Activated CD4-positive, alpha-beta T cell treated with anti-CD3 and anti-CD28 coated beads for 36 hours (primary cell): ENCODE measurements at places on chromosomes 1 and 21.

GRCh38 chr21:28657566-28657965 is 335.1 kb downstream of the LTN1 start:
- DNase-seq = no peak

- DNase-seq = no peak
Measured at GRCh38 chr1:168966636-168967035, 139.9 kb upstream of the ATP1B1 start.

DNA sequence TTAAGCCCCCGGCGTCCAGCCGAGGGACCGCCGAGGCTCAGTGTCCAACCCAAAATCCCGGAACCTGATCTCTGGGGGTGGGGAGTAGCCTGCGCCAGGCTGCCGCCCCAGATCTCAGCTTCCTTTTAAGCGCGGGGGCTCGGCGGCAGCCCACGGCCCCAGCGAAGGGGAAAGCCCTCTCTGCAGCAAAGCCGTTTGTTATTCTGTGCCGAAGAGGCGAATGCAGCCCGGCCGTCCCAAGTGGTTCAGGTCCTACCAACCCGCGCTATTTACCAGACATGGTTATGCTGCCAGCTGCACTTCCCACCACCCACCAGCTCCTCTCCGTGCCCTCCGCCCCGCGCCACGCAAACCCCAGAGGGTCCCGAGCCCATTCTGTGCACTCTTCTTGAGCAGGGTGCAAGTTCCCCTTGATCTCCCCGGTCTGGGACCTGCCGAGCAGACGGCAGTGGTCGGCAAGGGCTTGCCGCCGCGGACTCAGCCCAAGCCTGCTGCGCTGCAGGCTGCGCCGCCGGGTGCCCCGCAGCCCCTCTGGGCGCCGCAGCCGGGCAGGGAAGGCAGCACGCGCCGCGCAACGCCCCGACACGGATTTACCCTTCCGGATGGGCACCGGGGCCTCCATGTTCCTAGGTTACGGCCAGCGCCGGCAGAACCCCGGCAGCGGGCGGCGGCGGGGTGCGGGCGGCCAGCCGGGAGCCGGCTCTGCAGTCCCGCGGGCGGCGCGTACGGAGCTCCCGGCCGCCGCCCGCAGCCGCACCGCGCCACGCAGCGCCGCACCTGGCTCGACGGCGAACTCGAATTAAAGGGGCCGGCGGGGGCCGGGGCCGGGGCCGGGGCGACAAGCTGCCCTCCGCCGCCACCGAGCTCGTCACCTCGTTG is 738 bp upstream of the KCNA2 start:
- peak; percentile 39 for DNase-seq

- no peak for DNase-seq
Measured at GRCh38 chr1:40988280-40988679, 8.8 kb downstream of the CTPS1 start.

- DNase-seq = no peak
Measured at GRCh38 chr1:12098786-12099185, 35.7 kb downstream of the TNFRSF8 start.

GRCh38 chr1:241782396-241782795 is 65.6 kb upstream of the EXO1 start:
- no peak for DNase-seq

GRCh38 chr1:32073299-32074229 is 825 bp downstream of the TMEM39B start:
- no peak for DNase-seq
